ENCODE measurements at places on chromosomes 6 and 20.

- DNase-seq, result no peak
These were observed 79.0 kb upstream of the EEF1E1 start for GRCh38 chr6:8181160-8181881.

GRCh38 chr6:158005626-158006180, 24.0 kb downstream of the SYNJ2 start:
- DNase-seq, result no peak

DNA sequence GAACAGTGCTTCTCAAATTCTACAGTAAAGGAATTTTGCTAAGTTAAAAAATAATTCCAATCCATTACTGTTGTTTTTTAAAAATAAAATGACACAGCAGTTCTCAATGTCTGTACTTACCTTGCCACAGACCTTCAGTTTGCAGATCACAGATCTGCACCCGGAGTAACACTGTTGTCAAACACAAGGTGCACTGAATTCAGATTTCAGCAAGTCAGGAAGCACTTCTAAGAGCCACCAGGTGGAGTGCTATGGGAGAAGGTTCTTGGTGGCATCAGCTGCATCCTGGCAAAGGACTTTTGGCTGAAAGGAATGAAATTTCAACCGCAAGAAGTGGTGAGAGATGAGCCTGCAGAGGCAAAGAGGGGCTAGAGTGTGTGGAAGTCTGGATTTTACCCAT, 17.4 kb downstream of the RSPH4A start:
- no peak for DNase-seq

GRCh38 chr6:134729561-134729960, 220.3 kb downstream of the ALDH8A1 start:
- DNase-seq, result no peak

- DNase-seq, result no peak
These were observed 140.5 kb downstream of the BTBD3 start for GRCh38 chr20:12058216-12058615.

GRCh38 chr6:111533087-111533784, 50.2 kb upstream of the REV3L start:
- no peak for DNase-seq

- no peak for DNase-seq
These were observed 493.5 kb downstream of the TFAP2A start for GRCh38 chr6:9921366-9921765.

DNA sequence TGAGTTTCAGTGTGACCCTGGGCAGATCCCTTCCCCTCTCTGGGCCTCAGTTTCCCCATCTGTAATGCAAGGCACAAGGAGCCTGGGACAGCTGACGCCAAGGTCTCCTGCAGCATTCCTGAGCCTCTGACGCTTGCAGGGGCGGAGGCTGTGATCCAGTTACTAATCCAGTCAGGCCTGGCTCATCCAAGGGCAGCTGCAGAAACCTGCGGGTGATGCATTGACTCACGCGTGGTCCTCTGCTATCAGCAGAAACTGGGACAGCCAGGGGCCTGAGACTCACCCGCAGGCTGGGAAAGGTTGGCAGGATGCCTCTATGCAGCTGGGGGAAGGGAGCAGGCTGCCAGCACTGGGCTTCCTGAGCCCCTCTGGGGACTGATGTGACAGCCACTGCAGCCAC, 65.0 kb upstream of the SIRPA start:
- no peak for DNase-seq

DNA sequence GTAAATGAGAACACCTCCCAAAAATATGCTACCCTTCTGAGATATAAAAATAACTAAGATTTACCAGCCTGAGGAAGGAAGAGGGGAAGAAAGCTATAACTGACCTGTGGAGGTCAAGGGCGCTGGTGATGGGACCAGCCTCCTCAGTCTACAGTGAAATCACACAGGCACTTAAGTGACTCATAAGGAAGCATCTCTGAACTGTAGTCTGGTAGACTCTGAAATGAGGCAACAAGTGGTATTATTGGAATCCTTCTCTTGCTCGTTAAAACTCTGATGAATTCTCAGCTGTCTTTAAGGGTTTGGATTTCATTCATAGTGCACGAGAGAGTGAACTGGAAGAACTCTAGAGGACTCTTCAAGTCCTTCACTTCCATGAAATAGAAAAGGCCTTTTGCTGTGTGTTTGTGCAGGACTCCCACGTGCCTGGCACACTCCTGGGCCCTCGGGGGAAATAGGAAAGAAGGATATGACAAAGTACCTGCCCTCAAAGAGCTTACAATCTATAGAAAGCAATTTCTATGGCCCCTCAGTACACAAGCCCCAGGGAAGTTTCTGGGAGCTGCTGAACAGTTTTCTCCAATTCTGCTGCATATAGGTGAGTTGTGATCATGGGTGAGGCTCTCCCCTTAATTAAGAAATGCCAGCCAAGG, 231.8 kb upstream of the RREB1 start:
- DNase-seq, result no peak

DNA sequence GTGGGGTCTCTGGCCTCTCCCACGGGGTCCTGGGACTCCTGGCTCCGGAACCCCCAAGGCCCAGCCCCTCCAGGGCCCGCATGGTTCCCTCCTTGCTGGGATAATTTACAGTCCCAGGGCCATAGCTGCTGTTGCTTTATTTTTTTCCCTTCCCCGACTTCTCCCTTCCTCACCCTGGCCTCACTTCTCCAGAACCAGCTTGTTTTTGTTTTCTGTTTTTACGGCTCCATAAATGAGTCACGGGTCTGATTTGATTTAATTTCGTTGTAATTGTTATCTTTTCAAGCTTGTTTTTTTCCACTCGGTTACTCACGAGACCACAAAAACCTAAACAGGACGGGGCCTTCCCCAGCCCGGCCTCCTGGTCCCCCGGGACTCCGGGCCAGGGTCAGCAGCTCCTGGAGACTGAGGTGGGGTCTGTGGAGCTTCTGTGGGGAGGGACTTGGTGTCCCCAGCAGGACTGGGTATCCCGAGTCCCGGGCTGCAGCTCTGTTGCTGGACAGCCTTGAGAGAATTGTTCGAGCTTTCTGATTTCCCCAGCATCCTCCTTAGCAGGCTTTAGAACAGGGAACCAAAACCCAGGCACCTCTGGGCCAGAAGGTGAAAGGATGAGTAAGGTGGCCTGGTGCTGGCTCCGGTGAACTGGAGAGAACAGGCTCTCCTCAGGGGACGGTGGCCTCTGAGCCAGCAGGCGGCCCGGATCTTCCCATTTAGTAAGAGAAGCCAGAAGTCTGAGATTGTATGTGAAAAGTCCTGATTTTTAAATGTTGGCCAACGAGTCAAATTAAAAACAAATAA, 94.9 kb downstream of the CEBPB start:
- no peak for DNase-seq

- no peak for DNase-seq
These were observed 873.7 kb downstream of the KIF16B start for GRCh38 chr20:15699431-15700146.

- DNase-seq, result no peak
These were observed 58.4 kb downstream of the DLGAP4 start for GRCh38 chr20:36364506-36364905.

- no peak for DNase-seq
These were observed 83.2 kb upstream of the FOXC1 start for GRCh38 chr6:1526398-1527072.

DNA sequence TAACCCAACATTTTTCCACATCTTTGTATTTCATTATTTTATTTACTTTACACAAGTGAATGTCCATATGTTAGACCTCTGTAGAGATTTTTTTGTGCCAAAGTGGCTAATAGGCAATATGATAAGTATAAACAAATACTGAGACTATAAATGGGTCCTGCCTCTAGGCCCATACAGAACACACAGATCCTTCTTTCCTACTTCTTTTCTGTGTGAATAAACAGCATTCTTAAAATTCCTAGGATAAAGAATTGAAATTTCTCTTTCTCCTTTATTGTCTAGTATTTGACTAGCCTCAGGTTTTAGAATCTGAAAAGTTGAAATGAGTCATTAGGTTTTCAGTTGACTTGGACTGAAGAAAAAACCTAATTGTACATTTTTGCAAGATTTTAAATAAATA, 46.3 kb upstream of the HS3ST5 start:
- DNase-seq, result no peak

- DNase-seq, result no peak
These were observed 22.3 kb downstream of the PPP1R14C start for GRCh38 chr6:150165020-150165702.

DNA sequence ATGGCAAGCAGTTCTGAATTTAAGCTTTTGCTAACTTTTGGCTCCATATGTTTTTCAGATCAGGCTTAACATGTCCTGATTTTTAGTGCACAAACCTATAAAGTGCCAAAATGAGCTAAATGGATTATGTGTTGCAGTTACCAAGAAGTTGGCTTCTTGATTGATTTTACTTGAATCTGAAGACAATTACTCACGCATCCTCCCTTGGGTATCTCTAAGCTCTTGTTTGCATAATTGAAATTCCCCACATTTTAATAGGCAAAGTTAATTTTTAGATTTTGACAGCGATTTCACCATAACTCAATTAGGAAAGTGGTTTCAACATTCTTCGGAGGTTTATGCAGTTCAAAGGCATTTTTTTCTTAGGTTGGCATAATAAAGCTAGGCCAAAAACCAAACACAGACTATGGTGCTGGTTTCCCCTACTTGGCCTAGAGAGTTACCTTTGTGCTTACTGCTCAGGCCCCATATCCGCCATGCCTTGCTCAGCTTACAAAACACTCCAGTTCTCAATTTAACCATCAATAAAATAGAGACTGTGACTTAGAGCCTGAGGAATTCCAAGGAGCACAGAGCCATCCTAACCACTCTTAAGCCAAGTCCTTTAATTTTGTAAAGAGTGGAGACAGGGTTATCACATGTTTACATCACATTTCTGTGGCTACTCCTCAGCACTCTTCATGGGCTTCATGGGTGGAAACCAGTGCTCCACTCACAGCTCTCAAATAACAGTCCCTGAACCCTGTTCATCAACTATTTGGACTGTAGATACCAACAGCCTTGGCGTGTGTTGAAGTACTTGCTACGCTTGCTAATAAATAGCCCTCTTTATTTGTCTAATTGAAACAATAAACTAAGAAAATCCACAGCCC, 32.1 kb downstream of the LAMA4 start:
- DNase-seq, result no peak

- DNase-seq, result no peak
These were observed 36.1 kb downstream of the CTNNBL1 start for GRCh38 chr20:37729909-37730308.

- no peak for DNase-seq
These were observed 35.2 kb downstream of the NDUFAF5 start for GRCh38 chr20:13819885-13820645.

- no peak for DNase-seq
These were observed 21.2 kb upstream of the NFATC2 start for GRCh38 chr20:51563486-51564332.

DNA sequence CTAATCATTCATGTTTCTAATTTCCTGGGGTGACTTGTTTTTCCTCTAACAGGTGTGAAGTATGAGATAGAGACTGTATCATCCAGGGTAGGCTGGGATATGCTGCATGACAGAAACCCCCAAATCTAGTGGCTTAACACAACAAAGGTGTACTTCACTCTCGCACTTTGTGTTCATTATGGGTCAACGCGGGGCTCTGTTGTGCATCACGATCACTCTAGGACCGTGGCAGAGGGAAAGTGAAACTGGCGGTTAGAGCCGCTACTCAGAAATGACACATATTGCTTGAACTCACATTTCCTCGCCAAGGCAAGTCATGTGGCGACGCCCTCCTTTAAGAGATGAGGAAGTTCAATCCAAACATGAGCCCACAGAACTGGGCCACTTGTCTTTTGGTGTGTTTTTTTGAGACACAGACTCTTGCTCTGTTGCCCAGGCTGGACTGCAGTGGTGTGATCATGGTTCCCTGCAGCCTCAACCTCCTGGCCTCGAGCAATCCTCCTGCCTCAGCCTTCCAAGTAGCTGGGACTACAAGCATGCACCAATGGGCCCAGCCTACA, 41.3 kb downstream of the PCNA start:
- no peak for DNase-seq

DNA sequence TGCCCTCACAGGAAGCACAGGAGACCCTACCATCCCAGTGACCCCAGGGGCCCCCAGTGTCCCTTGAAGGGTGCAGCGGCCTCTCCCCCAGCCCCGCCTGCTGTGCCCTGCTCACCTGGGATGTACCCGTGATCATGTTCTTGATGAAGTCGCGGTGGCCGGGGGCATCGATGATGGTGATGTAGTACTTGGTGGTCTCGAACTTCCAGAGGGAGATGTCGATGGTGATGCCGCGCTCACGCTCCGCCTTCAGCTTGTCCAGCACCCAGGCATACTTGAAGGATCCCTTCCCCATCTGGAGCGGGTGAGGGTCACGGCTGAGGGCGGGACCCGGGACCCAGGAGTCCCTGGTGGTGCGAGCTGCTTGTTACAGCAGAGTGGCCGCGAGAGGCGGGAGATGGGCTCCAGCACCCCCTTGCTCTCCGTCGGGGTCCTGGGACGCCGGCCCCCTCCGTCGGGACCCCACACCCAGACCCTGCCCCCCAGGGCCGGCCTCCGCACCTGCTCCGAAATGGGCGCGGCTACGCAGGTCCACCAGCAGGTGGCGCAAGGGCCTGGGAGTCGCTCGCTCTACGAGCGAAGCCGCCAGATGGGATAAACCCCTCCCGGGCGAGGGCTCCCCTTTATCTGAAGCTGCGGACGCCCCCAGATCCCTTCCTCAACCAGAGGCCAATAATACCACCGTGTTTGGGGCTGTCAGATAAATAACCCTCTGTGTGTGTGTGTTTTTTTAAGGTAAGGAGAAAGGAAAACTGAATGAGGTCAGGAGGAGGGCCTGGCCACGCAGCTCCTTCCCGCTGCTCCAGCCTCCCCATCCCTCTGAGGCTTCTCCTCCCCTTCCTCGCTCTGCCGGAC, 2.9 kb downstream of the EEF1A2 start:
- no peak for DNase-seq

- DNase-seq, result no peak
These were observed 735.6 kb downstream of the EPHA7 start for GRCh38 chr6:92683748-92684147.

GRCh38 chr20:54727490-54727889, 252.1 kb downstream of the DOK5 start:
- DNase-seq, result no peak

GRCh38 chr20:35012227-35013069, 56.8 kb downstream of the MYH7B start:
- no peak for DNase-seq

DNA sequence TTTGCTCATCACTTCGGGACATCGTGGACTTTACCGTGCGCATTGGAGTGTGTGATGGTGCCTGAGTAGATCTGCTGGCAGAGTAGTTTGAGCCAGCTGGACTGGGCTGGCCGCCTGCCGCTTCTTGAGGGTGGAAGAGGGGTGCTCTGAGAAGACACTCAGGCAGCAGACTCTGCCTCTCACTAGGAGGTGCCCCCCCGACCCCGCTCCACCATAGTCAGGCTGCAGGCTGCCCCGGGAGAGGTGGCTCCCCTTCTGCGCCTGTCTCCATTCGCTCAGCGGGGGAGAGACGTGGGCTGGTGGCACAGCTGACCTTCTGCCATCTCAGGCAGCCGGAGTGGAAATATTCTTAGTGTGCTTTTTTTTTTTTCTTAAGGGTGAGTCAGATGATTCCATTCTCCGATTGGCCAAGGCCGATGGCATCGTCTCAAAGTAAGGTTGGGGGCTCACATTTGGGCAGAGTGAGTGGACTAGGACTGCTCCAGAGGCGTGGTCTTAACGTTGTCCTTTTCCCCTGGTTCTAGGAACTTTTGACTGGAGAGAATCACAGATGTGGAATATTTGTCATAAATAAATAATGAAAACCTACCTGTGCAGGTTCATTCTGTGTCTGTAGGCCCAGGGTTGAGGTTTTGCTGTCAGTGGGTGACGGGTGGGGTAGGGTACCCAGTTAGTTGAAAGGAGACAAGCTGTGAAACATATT, 1.2 kb downstream of the RPS21 start:
- no peak for DNase-seq
